ENCODE measurements at places on chromosomes 11 and 22.

DNA sequence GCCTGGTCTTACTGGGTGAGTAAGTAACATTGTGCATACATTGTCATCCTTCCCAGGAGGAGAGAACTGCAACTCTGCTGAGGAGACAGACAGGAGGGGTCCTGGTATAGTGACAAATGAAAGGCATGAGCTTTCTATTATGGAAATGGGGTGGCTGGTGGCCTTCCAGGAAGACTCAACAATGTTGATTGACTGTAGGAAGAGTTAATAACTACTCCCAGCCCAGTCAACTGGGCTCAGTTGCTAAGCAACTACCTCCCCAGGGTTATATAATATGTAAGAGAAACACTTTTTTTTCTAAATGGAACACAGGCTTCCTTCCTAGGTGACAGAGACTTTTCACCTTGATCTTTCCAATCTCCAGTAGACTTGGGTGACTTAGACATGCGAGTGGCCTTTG, 28.2 kb downstream of the SEZ6L start:
- no peak for DNase-seq

GRCh38 chr22:25666308-25666707, 75.7 kb upstream of the MYO18B start:
- DNase-seq = no peak

GRCh38 chr11:2366276-2366675, 10.8 kb upstream of the CD81 start:
- no peak for DNase-seq

DNA sequence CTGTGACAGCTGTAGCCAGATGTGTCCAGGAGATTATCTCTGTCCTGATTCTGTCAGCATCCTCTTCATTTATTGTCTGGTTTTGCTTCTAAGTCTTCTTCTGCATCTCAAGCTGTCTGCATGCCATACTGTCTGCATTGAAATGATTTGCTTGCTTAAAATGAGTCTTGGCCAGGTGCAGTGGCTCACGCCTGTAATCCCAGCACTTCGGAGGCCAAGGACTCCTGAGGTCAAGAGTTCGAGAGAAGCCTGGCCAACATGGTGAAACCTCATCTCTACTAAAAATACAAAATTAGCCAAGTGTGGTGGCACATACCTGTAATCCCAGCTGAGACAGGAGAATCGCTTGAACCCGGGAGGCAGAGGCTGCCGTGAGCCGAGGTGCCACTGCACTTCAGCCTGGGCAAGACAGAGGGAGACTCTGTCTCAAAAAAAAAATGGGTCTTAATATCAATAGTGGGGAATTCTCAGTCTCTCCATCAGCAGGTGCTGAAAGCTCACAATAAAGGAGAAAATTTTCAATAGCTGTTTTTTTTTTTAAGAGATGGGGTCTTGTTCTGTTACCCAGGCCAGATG, 39.2 kb upstream of the AMPD3 start:
- no peak for DNase-seq

- DNase-seq = no peak
Observed at GRCh38 chr22:45783690-45784089, 112.1 kb downstream of the ATXN10 start.

DNA sequence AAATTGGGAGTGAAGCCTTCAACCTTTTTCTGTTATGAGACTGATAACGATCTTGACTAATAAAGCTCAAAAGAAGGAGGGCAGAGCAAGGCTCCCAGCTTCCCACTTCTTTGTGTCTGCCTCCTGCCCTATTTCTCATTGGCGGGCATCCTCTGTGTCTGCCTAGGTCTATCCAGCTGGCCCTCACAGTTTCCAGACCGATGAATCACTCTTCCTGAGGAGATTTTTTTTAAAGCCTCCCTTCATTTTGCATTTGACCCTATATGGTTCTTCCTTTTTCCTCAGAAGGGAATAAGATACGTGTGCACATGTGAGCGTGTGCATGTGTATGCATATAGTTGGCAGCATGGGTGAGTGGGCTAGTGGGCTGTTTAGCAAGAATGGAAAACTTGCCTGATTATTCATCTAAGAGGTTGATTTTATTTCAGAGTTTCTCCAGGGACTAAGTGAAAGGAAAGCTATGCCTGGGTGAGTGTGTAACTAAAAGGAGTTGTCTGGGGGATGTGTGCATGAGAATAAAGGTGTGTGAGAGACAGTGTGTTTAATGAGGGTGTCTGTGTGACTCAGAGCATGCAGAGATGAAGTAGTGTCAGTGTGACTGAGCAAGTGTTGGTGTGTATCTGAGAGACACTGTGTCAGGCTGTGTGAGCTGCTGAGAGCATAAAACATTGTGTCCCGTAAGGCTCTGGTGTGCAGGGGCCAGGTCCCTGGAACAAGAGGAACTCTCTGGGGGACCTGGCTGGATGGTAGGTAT, 12.2 kb downstream of the PHLDB1 start:
- DNase-seq = no peak

- no peak for DNase-seq
Observed at GRCh38 chr11:121318848-121319834, 26.6 kb downstream of the SC5D start.

DNA sequence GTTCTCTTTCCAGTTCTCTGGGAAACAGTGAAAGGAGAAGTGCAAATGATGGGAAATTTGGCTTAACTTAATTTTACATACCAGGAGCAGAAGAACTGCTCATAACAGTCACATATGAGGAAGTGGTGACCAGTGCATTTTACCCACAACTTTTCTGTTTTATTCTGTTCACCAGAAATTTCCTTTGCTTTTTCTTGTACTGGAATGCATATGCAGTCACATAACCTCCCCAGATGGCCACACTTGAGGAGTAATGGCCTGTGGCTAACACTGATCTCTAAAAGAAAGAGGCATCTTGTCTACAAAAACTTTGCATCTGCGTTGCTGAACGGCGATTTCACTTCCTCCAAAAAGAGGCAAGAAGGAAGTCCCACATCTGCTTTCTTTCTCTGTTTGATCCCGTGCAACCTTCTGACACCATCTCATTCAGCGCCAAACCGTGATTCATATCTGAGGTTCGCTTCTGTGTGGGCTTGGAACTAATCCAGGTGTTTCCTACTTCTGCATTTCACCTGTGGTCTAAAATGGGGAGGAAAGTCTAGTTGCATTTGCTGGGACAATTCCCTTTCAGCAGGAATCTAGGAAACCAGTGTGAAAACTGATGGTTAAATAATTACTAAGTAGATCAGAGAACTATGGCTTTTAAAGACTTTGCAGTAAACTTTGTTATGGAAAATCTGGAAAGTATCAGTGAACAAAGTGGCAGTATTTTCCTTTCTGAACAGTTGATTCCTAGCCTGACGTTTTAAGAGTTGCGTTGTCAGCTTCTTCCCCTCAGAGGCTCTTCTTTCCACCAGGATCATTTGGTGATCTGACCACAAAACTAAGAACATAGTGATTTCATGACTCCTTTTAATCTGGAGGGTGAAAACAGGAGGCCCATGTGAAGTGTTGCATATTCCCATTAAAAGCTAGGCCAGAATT, 4.2 kb upstream of the MPEG1 start:
- no peak for DNase-seq
